ENCODE measurements at places on chromosomes 11 and 22.

- DNase-seq: no peak
Observed at GRCh38 chr11:94948070-94948617, 25.2 kb downstream of the CWC15 start.

DNA sequence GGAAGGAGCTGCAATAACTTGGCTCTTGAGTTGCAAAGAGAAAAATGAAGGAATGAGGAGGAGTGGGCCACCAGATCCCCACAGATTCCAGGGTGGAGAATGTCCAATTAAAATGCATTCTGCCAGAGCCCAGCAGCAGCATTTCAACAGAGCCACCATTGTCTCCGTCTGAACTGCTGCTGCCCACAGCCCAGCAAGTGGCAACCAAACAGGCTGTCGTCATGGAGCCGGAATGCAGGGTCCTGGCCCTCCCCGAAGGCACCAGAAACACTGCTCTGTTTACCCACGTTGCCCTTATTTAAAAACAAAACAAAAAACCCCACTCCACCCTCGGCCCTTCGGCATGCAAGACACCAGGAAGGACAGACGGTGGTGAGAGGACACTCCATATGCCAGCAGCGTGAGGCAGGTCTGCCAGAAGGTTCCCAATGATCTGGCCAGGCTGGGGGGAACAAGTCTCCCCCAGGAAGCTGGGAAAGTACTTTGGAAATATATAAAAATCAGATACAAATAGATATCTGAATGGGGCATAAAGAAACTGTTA lies 32.5 kb downstream of the PLEKHA7 start:
- peak; percentile 38 for DNase-seq

DNA sequence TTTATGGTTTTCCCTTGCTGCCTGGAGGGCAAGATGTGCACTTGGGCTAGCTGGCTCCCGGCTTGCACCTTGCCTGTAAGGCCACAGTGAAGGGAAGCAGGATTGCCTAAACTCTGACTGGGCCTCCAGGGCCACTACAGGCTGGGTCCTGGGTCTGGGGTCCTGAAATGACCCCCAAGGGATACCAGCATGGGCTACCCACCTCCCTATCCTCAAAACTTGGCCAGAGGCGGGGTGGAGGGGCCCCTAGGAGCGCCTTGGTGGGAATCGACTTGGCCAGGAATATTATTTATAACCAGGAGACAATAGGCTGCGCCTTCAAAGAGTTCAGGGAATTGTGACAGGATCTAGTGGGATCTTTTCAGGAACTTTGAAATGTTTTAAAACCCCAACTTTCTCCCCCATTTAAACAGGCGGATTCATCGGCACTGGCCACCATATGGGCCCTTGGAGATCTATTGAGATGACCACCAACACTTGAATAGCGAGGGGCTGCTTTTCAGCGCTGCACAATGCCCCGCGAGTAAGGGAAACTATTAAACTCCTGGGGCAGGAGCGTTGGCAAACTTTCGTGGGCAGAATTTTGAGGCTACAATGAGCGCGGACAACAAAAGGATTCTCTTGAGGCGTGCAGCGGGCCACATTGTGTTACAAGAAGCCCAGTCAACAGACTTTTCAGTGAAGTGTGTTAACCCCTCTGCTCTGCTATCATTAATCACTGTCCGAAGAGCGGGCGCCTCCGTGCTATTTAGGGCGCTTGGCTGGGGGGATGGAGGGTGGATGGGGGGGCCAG lies 15.2 kb downstream of the PAX6 start:
- DNase-seq: no peak

DNA sequence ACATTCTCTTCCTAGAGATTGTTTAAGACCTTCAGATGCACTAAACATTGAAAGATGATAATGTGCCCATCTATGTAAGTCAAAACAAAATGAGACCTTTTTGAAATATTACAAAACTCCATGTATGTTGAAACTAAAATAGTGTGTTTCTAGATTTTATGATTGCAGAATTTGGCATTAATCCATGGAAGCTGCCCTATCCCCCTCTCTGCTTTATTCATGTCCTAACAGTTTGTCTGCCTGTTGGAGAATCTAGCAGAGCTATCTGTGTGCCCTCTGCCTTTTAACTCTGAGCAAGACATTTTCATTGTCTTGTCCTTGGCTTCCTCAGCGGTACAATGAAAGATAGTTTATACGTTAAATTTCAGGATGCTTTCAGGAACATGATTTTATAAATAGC lies 105.5 kb downstream of the FAT3 start:
- DNase-seq: no peak

GRCh38 chr11:62539238-62539925 lies 7.2 kb downstream of the AHNAK start:
- DNase-seq: peak; percentile 80

DNA sequence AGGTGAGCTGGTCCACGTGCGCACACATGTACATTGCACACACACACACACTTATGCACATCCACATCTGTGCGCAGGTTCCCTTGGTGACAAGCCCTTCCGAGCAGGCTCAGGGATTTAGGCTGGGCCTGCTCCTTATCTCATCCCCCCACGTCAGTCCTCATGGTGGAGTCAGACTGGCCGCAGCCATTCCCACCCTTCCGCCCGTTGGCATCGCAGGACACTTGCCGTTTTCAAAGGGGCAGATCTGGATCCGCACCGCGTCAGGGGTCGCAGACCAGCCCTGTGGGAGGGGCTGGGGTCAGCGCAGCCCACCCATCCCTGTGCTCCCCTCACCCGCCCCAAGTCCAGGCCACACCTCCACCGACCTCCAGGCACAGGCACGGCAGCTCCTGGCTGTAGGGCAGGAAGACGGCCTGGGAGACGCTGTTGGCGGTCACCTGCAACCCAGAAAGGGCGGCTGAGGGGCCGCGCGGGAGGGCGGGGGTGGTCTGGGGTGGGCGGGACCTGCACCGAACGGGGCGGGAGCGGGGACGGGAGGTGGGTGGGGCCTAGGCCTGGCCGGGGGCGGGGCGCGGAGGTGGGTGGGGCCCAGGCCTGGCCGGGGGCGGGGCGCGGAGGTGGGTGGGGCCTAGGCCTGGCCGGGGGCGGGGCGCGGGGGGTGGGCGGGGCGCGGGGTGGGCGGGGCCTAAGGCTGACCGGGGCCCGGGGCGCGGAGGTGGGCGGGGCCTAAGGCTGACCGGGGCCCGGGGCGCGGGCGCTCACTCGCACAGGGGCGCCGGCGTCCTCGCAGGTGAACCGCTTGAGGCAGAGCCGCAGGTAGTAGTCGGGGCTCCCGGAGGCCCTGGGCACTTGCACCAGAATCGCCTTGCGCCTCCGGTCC lies 13.3 kb downstream of the IL17REL start:
- no peak for DNase-seq

- DNase-seq: peak; percentile 6
Observed at GRCh38 chr11:131408025-131408640, 37.7 kb downstream of the NTM start.

- no peak for DNase-seq
Observed at GRCh38 chr11:116603728-116604323, 169.0 kb downstream of the BUD13 start.

- no peak for DNase-seq
Observed at GRCh38 chr11:59368238-59369022, 9.7 kb downstream of the OR5AN1 start.

DNA sequence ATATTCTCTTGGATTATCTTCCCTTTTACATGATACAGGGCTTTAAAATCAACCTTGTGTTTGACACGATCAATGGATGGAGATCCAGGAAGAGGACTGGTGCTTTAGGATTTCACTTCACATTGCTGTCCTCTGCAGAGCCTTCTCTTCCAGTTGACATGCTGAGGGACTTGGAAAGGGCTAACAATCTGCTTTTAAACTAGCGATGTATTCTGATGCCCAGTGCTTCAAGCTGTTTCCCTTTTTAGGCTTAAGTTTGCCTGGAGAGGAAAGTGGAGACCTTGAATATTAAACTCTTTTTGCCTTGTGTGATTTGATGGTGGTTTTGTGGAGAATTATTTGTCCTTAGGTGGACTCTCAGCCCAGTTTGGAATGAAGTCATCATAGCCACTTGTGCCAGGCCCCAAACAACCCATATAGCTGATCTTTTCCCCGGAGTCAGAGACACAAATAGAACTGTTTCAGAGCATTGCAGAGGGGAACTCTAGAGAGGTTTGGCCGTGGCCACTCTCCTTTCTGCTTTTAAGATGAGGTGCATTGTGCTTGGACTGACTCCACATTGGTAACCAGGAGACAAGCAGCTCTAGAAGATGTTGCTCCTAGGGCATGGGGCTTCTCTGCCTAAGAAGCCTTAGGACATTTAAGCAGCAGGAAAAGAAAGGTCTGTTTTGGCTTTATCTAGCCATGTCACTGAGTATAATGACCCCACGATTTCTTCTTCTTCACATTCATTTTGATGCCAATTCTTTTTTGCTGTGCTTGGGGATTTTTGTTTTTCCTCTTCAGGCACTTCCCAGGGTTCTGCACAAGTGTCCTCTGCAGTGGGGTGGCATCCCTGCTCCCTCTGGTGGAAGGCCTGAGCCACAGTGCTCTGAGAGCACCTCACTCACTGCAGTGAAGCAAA lies 152.8 kb downstream of the NCAM1 start:
- peak; percentile 12 for DNase-seq

GRCh38 chr11:77879218-77879617 lies 58.3 kb downstream of the AAMDC start:
- no peak for DNase-seq

DNA sequence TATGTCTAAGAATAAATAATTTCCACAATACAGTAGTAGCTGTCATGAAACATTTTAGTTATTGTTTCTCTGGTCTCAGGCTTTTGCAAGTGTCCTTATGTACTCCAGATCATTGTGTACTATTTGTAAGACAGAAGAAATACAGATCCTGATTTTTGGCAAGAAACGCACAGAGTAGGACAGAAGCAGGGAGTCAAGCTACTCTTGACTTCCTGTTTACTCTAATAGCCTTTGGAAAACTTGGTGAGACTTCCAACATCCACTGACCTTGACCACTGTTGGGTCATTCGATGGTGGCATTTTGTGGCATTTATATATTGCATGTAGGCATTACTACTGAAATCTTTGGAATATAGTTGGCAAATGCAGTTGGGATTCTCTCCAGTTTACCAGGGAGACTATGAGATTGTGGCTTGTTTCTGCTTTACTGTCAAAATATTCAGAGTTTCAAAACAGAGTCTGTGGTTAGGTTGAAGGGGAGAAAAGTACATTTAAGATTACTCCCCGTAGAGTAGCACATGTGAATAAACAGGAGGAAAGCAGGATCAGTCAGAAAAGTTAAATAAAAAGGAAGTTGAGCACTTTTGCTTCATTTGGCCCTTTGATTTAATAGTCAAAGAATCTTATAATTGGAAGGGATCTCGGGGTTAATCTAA lies 726.1 kb upstream of the CCDC90B start:
- DNase-seq: no peak

GRCh38 chr11:12272821-12273617 lies 104.4 kb upstream of the PARVA start:
- no peak for DNase-seq

DNA sequence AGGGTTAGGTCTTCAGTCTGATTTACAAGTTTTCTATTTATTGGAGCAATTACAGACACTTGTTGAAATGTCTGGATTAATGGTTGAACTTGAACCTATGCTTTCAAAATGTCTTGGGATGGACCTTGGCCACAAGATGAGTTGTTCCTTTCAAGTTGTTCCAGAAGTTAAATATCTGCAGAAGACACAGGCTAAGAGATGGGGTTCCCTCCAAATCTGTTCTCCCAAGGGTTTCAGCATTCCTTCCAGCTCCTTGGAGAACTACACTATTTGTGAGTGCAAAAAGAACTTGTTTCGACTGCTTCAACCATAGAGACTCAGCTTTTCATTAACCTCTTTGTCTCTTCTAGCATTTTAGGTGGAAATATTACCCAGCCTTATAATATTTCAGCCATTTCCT lies 189.0 kb upstream of the BLID start:
- DNase-seq: no peak

GRCh38 chr22:27032091-27032761 lies 374.8 kb downstream of the MIAT start:
- DNase-seq: no peak

DNA sequence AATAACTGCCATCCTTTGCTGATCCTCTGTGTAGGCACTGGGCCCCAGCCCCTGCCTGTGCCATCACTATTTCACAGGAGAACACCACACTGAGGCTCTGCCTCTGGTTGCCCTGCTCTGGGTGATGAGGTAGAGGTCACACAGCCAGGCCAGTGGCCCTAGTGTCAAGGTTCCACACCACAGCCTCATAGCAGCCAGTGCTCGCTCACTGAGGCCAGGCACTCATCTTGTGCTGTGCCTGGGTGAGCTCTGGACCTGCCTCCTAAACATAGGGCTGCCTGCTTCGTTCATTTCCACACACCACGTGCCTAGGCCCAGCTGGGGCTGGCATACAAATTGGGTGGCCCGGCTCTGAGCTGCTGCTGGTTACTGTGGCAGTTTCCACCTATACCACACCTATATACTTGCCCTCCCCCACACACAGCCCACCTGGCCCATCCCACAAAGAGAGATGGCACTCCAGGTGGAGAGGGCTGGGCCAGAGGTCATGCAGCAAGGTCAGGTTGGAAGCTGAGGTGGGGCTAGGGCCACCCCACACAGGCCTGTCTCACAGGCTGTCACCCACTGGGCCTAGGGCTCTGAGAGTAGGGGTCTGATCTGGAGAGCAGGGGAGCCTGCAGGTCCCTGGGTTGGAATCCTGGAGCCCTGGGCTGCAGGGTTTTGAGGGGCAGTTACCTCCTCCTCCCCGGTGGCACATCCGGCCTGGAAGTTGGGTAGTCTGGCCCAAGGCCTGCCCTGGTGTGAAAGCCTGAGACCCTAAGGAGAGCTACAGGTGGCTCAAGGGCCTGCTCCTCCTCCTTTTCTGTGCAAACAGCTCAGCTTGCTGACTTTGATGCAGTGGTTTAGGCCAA lies 11.2 kb downstream of the KCNQ1OT1 start:
- no peak for DNase-seq

DNA sequence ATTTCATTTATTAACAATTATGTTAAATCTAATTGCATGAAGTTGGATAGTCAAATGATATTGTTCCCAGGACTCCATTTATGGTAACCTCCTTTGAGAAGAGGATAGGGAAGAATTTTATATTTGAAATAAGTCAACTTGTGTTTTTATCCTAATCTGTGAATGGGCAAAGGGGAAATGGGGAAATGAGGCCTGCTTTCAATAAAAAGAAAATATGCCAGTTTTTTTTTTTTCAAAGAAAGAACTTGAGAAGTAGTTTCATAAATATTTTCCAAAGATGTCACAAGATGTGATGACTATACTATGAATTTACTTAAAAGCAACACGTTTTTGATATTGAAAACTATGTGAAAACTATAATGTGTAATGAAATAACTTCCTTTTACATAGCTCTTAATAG lies 201.8 kb downstream of the TMEM135 start:
- DNase-seq: no peak

- DNase-seq: no peak
Observed at GRCh38 chr11:102269927-102270326, 47.4 kb upstream of the BIRC3 start.

- DNase-seq: no peak
Observed at GRCh38 chr11:27423125-27423524, 49.5 kb downstream of the LGR4 start.

DNA sequence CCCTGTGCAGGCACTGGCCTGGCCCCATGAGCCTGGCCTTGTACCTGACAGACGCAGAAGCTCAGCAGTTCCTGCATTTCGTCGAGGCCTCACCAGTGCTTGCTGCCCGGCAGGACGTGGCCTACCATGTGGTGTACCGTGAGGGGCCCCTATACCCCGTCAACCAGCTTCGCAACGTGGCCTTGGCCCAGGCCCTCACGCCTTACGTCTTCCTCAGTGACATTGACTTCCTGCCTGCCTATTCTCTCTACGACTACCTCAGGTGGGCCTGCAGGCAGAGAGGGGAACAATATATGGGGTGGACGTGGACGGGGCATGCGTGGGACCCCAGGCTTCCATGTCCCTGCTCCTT lies 4.9 kb downstream of the LARGE2 start:
- DNase-seq: no peak

Data from LoVo (cell line).